Fibroblast of the aortic adventitia (primary cell): ENCODE measurements at places on chromosomes 4 and X. TPM values are rescaled to one million over a fixed set of nuclear protein-coding genes. Genes with fewer than 3 reads are reported as not detected.

- DNase-seq = no peak
Observed at GRCh38 chrX:37759878-37760418, 19.9 kb upstream of the CYBB start.

DNA sequence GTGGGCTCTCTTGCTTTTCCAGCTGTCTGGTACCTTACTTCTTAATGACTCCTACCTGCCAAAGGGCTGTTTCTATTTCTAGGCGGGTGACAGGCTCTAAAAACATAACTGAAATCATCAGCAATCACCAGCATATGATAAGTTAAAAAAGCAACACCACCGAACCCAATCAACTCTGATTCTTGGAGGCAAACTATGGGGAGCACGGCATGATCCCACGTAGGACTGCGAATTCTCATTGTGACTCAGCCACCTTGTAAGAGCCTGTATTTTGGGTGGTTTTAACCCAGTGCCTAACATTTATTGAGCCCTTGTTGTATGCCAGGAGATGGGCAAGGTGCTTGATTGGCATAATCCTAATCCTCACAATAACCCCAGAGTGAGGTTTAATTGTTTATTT, 156.8 kb downstream of the PACRGL start:
- DNase-seq = no peak

- DNase-seq = no peak
Observed at GRCh38 chr4:169840554-169840953, 82.8 kb upstream of the HPF1 start.

DNA sequence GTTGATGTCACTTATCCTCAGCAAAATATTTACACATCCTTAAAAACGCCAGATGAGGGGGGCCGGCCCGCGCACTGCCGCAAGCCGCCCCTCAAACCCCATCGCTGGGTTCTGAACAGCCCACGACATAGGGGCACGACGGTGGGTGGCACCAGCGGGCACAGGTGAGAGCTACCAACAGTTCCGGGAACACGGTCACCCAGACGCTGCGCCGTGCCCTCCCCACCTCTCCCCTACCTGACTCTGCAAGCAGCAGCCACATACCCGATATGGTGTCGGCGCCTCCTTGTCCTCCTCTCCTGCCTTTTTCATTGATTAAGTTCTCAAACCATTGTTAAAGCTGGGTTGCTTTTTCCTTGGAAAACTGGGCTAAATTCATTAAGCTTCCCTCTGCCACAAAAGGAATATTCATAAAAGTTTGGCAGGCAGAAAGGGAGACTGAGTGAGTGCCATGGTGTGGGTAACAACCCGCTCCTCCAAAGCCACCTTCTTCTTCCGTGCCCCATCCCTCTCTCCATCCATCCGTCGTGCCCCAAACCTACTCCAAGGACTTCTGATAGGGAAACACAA, 1.4 kb downstream of the RAI2 start:
- peak; percentile 2 for DNase-seq

DNA sequence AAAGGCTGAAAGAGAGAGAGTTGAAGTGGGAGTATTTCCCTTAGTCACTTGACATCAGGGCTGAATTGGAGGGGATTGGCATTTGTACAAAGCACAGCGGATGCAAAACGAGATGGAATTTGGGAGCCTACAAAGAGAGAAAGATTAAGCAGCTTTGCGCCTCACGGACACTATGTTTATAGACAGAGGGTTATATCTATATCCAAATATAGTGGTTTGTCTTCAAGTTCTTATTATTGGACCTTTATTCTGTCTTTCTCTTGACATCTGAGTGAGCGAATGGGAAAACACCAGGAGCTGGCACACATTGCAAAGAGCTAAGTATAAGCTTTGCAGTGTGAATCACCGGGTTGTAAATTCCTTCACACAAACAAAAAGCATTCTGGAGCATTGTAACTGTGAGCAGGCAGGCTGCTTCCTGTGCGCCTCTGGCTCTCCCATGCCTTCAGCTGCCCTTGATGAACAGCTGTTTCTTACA, 500.2 kb downstream of the STIM2 start:
- DNase-seq = peak; percentile 91

- no peak for DNase-seq
Observed at GRCh38 chrX:139508099-139508498, 22.4 kb upstream of the F9 start.

- peak; percentile 84 for DNase-seq
Observed at GRCh38 chr4:103091601-103092223, 7.9 kb downstream of the BDH2 start.

DNA sequence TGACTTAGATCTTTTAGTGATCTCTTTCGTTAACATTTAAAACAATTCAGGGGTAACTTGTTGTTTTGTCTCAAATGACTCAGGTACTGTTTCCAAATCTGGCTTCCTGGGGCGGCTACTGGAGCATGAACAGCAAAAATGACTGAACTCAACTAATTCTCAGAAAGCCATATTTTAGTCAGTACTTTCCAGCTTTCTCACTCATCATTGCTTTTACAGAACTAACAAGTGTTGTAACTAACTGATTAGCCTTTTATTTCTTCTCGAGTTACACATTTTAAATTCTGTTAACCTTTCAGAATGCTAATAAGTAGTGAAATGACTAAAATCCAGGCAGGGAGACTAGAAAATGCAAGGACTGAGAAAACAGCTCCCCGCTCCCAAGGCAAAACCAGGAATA, 55.3 kb downstream of the JADE3 start:
- DNase-seq = no peak

DNA sequence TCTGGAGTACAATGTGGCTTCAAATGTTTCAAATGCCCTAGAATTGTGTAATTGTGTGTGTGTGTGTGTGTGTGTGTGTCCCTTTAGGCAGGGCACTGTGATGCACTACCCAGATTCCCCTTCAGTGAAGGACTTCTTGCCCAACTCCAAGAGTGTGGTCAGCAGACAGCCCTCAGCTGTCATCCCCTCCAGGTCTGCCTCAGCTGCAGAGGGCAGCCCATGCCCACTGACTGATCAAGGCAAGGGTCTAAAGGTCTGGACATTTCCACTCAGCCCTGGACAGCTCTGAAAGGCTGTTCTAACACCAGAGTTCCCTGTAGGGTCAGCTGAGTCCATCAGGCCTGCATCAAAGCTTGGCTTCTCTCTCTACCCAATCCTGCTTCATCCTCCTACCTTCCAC, 83.9 kb upstream of the USP9X start:
- no peak for DNase-seq

DNA sequence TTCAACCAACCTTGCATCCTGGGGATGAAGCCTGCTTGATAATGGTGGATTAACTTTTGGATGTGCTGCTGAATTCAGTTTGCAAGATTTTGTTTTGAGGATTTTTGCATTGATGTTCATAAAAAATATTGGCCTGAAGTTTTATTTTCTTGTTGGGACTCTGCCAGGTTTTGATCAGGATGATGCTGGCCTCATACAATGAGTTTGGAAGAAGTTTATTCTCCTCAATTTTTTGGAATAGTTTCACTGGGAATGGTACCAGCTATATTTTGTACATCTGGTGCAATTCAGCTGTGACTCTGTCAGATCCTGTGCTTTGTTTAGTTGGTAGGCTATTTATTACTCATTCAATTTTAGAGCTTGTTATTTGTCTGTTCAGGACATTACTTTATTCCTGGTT, 340.3 kb upstream of the TRAM1L1 start:
- DNase-seq = no peak

- DNase-seq = no peak
Observed at GRCh38 chrX:45842207-45842925, 641.7 kb upstream of the DIPK2B start.

GRCh38 chr4:88166608-88167007, 8.2 kb upstream of the ABCG2 start:
- peak; percentile 30 for DNase-seq

GRCh38 chr4:41750626-41751448, 2.3 kb upstream of the PHOX2B start:
- no peak for DNase-seq

DNA sequence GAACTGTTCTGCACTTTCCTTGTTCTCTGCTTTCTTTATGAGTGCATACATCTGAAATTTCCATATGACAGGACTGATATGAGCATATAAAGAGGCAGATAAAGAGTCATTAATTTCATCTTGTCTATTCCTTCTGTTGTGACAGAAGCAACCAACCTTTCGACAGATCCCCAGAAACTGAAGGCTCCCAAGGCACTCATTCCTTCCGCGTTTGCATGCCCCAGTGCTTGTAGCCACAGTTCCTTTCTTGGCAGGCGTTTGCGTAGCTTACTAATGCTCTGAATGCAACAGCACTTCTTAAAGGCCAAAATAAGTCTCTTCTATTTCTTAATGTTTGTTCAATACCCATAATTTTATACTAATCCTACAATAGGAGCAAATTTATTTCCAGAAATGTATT, 94.0 kb upstream of the TBL1X start:
- peak; percentile 63 for DNase-seq

DNA sequence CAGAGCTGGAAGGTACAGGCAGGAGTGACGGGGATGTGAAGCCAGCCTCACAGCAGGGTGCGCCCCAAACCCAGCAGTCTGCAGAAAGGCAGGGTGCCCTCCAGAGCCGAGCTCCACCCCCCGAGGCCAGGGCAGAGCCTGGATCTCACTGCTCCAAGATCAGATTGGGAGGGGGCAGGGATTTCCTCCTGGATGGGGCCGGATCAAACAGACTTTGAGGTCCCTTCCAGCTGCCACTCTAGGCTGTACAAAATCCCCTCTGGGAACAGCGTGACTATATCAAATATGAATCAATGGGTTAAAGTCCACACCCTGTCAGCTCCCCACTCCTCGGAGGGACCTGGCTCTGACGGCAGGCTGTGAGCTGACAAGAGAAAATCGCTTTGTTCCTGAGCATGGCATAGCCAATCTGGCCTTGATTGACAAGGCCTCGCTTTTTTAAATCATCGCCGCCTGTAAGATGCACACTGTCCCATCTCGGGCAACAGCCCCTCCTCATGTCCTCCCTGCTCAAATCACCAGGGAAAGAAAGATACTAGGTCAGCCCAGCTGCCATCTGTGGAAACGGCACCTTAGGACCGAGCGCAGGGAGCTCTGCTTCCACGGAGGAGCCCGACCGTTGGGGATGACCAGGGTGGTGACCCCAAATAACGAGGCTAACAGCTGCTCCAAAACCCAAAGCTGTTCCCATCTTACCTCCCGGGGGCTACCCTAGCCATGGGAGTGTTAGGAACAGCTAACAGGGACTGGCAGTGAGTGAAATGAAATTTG, 39.9 kb downstream of the PSAPL1 start:
- no peak for DNase-seq

DNA sequence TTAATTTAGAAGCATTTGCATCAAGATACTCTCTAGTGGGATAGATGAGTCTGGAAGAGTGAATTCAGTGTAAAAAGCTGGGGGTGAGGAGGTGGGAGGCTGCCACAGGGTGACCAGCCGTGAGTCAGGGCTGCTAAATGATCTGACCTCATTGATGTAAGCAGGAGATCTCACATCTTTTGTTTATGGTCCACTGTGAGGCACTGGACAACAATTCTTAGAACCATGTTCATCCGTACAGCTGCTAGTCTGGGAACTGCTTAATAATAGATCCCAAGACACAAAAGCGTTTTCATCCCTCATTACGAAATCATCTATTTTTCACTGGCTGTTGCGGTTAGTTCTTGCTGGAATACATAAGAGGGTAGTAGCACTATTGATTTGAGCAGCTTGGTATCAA, 14.1 kb downstream of the KLF3 start:
- peak; percentile 92 for DNase-seq

DNA sequence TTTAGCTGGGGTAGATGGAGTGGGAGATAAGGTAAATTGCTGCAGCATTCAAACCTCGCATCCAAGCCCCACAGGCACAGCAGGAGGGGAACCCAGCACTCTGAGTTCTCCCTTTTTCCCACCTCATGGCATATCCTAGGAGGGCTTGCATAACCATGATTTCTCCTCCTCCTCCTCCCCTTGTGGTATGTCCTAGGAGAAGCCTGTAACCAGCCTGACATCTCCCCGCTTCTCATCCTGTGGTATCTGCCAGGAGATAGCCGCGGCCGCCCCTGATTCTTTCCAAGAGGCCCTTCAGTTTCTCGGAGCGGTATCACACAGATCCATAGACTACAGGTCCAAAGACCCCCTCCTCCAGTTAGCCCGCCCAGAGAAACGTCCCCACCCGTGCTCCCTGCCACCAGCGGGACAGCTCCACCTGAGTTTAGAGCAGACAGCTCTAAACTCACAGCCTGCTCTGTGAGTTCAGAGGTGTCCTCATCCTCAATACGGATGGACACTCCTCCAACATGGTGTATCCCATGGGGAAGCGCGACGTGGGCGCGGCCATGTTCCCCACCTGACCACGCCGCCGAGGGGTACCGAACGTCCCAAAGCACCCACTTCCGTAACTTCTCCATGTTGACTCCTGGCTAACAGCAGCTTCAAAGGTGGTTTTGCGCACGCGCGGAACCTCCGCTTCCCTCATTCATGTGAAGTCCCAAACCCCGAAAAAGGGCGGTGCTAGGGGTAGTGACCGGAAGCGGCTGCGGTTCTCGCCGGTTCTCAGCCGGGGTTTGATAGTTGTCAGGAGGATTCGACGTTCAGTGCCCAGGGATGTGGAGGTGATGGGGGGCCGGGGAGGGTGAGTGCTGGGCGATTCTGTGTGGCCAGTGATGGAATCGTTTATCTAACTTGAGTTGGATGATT, at the start of gene ZNF81:
Gene ZNF81, plus strand, starts transcription at position 739 of the 909 bp plus-strand sequence. CDS start 9,366 bp downstream, outside the sequence.
- DNase-seq = peak; percentile 96

DNA sequence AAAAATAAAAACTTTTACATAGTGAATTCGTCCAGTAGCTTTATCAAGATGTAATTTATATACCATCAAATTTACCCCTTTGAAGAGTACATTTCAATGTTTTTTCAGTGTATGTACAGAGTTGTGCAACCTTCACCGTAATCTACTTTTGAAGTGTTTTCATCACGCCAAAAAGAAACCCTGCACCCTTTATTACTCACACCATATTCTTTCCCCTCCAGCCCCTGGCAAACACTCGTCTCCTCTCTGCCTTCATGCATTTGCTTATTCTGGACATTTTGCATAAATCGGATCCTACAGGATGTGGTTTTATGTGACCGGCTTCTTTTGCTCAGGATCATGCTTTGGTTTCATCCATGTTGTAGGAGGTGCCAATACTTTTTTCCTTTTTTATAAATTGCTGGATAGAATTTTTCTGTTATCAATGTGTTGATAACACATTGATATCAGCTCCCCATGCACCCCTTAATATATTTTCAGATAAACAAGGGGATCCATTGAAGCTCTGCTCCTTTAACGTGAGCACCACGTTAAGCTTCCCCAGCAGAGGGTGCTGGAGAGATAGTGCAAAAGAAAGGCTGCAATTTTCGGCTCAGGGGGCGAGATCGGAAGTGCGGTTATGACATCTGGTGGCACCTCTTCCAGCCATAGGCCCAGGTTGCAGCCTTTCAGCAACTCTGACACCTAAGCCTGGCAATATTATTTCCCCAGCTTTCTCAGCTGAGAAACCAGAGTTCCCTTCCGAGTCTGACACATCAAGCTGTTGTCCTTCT, 100.1 kb upstream of the VCX3B start:
- DNase-seq = no peak

PCDH19 gene
- 0.09 TPM in 1 of 2 replicates, not detected in the other for total RNA-seq

MAP9 gene
- 6.5 and 19.0 TPM in 2 replicates for total RNA-seq

FABP2 gene
- not detected in 2 replicates for total RNA-seq

TKTL2 gene
- not detected in 2 replicates for total RNA-seq

GYG2 gene
- total RNA-seq = 1.1 and 4.3 TPM in 2 replicates

MBNL3 gene
- total RNA-seq = 5.8 and 10.2 TPM in 2 replicates

SOD3 gene
- total RNA-seq = 65.3 and 75.2 TPM in 2 replicates

SERTM2 gene
- total RNA-seq = not detected in 2 replicates

MAB21L2 gene
- 0.63 TPM in 1 of 2 replicates, not detected in the other for total RNA-seq

TBC1D14 gene
- 34.0 and 65.1 TPM in 2 replicates for total RNA-seq

FAM149A gene
- 10.8 and 15.6 TPM in 2 replicates for total RNA-seq

CT83 gene
- not detected in 2 replicates for total RNA-seq

MAOA gene
- 4.7 and 9.6 TPM in 2 replicates for total RNA-seq

ALAS2 gene
- total RNA-seq = not detected in 2 replicates

S100P gene
- total RNA-seq = not detected in 2 replicates

CXXC4 gene
- under 0.01 TPM in 1 of 2 replicates, not detected in the other for total RNA-seq

STPG2 gene
- 0.18 TPM in 1 of 2 replicates, not detected in the other for total RNA-seq
